Muscle of back (tissue), 13 donors: ENCODE measurements at places on chromosomes 3 and 15. TPM values are rescaled to one million over a fixed set of nuclear protein-coding genes. Genes with fewer than 3 reads are reported as not detected.

GRCh38 chr3:16070707-16071106, 103.8 kb upstream of the GALNT15 start:
- DNase-seq = no peak

GRCh38 chr15:40940296-40940801, 11.2 kb downstream of the DLL4 start:
- DNase-seq = no peak

DNA sequence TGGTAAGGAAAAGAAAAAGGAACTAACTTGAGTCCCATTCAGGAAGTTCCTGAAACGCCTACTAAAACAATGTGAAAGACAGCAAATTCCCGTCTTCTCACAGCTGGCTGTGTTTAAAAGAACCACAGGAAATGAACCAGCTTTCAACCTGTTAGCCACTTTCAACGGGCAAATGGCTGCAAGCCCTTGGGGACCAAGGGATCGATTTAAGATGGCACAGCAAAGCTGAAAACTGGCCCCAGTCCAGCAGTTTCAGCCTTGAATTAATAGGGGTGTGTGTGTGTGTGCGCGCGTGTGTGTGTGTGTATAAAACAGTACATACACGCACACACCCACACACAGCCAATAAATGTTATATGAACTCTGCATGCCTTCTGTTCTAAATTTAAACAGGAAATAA, 168.7 kb upstream of the TMCO5A start:
- DNase-seq = no peak

GRCh38 chr15:101305820-101306255, 10.8 kb upstream of the SNRPA1 start:
- no peak for DNase-seq

DNA sequence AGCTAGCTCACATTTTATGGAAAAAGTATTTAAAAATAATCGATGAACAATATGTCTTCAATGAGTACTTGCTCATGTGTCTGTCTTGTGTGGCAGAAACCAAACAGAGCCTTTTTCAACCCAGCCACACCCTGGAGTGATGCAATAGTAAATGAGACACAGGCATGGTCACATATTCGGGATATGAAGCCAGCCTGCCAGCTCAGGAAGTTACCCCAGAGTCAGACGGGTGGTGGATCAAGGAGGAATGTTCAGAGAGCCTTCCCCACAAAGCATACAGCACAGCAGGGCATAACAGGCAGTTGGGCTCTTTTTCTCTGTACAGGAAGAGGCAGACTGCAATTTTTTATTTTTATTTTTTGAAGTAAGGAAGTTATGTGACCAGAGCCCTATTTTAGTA, 27.3 kb downstream of the LARP6 start:
- no peak for DNase-seq

TMC3 gene
- polyA plus RNA-seq = 0.17 TPM

PRR20G gene
- not detected for polyA plus RNA-seq

GRCh38 chr3:37259291-37259690, 84.9 kb upstream of the LRRFIP2 start:
- DNase-seq = no peak

PIGZ gene
- 1.7 TPM for polyA plus RNA-seq

CEMIP gene
- 3.5 TPM for polyA plus RNA-seq

DNAJA4 gene
- 78.0 TPM for polyA plus RNA-seq

DNA sequence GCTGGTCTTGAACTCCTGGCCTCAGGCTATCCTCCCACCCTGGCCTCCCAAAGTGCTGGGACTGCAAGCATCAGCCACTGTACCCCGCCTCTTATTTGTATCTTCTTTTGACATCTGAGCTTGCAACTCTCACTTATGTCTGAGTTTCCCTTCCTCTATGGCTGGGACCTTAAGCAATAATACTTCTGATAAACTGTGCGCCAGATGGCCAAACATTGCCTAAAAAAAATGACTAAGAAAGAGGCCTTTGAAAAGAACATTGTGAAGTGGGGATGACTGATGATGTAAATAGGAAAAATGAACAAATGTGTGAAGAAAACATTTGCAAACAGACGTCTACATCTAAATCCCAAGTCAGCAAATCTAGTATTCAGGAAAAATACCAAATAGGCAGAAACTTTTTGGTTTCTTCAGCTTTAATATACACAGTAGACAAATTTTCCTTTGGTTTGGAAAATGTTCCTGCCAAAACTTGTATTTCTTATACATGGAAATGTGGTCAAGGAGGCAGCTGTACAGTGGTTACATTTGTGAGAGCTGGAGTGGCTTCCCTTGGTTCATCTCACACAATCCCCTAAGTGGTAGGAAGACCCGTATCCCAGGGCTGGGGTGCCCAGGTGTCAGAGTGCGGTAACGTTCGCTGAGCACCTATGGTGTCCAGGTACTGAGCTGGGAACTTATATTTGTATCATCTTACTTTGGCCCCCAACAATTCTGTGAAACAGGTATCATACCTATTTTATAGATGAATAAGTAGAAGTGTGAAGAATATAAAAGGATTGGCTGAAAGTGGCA, 11.6 kb upstream of the TFRC start:
- no peak for DNase-seq

CAMK2N2 gene
- not detected for polyA plus RNA-seq

GRCh38 chr3:111338059-111338698, 203.8 kb upstream of the CD96 start:
- DNase-seq = peak; percentile 46

DNA sequence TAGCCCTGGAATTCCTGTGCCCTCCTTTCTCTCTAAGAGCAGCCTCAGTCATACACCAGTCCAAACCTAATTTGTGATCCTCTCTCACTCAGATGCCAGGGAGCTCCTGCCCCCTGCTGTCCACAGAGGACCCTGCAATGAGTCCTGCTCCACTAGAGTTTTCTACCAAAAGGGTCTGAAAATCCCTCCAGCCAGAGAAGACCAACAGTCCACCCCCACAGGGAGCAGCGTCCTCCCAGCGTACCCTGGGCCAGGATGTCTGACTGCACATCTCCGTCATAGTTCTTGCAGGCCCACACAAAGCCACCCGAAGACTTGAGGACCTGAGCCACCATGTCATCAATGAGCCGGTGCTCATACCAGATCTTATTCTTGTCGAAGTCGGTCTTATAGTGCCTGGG, 15.4 kb downstream of the IDH2 start:
- no peak for DNase-seq

CYP8B1 gene
- not detected for polyA plus RNA-seq

DNA sequence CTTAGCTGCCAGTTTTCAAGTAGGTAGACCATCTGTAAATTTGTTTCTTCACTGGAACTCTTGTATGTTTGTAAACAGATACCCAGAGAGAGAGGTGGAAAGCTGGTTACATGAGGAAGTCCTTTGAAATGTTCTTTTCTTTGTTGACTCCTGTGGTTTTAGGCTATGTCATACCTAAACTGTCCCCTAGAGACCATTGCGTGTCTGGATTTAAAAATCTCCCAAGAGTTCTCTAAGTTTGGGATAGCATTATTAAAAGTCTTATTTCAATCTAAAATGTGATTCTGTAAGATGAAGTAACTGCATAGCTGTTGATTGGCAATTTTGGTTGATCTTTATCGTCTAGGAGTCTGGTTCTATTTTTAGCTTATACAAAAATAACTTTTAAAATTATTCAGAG, 127.2 kb downstream of the GHSR start:
- no peak for DNase-seq

P3H2 gene
- 50.4 TPM for polyA plus RNA-seq

GRCh38 chr3:151504606-151505005, 43.7 kb upstream of the IGSF10 start:
- no peak for DNase-seq

- DNase-seq = no peak
Measured at GRCh38 chr3:48423883-48424695, 5.8 kb downstream of the PLXNB1 start.

DNA sequence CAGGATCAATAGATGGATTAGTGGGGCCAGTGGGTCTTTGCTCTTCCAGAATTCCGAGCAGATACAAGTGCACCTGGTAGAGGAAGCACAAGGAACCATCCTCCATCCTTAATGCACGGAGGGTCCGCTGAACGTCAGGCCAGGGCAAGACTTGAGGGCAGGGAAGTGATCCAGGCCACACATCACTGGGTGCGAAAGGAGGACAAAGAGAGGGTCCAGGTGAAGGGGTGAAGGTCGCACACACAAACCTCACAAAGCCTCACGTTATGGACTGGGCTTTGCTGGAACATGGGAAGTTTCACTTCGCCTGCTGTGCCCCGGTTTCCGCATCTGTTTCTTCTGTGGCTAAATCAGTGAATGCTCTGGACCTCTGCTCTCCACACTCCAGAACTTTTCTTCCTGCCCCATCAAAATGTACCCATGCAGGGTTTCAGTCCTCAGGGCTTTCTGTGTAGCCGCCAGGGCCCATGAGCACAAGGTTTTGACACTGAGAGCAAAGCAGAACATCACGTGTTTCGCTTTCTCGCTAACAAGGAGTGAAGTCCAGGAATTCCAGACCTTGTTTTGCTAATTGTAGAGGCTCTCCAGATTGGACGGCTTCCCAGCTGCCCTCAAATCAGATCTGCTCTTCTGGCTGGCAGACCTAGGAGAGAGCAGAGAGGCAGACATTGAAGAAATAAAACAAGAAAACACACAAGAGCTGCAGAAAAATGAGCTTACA, 56.3 kb downstream of the KLF15 start:
- no peak for DNase-seq

GRCh38 chr3:126106336-126107202, 22.6 kb upstream of the SLC41A3 start:
- DNase-seq = no peak

DNA sequence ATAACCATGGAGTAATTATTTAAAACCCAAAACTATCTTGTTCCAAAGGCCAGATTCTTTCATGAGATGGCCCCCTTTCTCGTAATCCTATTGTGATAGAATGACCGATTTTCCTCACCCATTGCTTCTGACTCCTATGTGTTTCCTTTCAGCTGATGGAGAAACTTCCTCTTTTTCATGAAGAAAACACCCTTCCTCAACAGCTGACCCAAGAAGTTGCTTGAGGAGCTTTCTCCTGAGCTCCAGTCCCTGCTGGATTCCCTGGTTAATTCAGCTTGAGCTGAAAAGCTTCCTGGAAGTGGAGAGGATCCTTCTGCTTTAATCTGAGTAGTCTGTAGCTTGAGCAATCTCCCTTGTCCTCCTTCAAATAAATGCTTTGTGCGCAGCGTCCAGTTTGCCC, 75.0 kb downstream of the BFSP2 start:
- no peak for DNase-seq

CMTM6 gene
- polyA plus RNA-seq = 25.1 TPM

- DNase-seq = peak; percentile 30
Measured at GRCh38 chr3:171346582-171347300, 113.5 kb downstream of the TNIK start.

DNA sequence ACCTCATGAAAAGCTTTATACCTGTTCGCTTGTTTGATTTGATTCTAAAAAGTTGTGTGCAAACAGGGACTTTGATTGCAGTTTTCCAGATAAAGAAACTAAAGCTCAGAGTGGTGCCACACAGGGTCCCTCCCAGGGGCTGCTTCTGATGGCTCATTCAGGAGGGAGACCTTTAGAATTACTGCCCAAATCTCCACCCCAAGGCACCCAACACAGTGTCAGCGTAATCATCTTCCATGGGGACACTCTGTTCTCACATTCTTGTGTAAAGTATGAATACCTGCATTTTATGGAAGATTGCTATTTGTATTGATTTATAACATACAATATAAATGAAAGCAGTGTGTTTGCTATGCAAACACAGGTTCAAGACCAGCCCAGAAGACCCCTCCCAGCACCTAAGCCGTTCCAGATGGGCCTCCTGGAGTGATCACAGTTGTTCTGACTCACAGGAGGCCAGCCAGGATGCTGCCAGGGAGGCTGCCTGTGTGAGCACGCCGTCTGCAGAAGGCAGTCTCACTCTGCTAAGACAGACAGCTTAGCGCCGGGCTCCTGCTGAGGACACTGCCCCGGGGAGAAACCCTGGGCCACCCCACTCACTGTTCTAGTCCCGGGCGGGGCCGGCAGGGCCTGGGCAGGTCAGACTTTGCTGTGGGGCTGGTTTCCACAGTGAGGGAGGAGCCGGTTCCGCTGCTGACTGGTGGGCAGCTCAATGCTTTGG, 185.6 kb downstream of the FAM43A start:
- peak; percentile 71 for DNase-seq

GRCh38 chr3:58419780-58420507, 13.7 kb downstream of the PDHB start:
- no peak for DNase-seq

CHST13 gene
- 0.45 TPM for polyA plus RNA-seq

- peak; percentile 80 for DNase-seq
Measured at GRCh38 chr3:185820973-185821758, 3.7 kb downstream of the IGF2BP2 start.

GRCh38 chr15:37142371-37142770, 42.0 kb upstream of the MEIS2 start:
- DNase-seq = no peak

GRCh38 chr3:187722206-187722612, 19.9 kb upstream of the RTP2 start:
- DNase-seq = no peak
